Motor neuron (in vitro differentiated cells): ENCODE measurements at places on chromosomes 5 and 9. TPM values are rescaled to one million over a fixed set of nuclear protein-coding genes. Genes with fewer than 3 reads are reported as not detected.

Gene MARCHF11
- total RNA-seq: 2.5 and 3.9 TPM in 2 replicates

Gene ZNF462
- 62.0 and 69.8 TPM in 2 replicates for total RNA-seq

Gene FAM114A2
- 17.4 and 20.0 TPM in 2 replicates for total RNA-seq

Gene PFN3
- total RNA-seq: not detected in 2 replicates

Gene PCDHGB7
- total RNA-seq: 4.7 and 4.9 TPM in 2 replicates

DNA sequence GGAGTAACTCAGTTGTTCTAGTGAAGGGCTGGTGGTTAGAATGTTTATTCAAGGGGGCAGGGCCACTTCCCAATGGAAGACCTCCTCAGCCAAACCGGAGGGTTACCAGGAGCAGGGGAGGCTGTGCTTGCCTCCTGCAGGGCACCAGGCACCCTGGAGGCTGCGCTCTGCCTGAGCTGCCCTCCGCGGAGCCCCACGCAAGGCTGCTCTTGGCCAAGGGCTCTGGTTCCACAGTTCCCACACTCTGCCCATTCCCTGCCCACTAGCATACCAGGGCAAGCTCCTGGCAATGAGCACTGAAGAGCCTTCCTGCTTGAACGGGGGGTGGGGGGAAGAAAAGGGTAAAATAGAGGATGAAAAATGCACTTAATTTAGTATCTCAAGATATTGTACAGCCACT is 35.5 kb upstream of the PTCH1 start:
- no peak for ATAC-seq

- no peak for ATAC-seq
Measured at GRCh38 chr5:82367930-82368329, 89.8 kb upstream of the RPS23 start.

- ATAC-seq: no peak
Measured at GRCh38 chr5:139659695-139660101, 11.5 kb downstream of the CXXC5 start.

- ATAC-seq: no peak
Measured at GRCh38 chr5:126597156-126597555, 2.1 kb upstream of the ALDH7A1 start.

DNA sequence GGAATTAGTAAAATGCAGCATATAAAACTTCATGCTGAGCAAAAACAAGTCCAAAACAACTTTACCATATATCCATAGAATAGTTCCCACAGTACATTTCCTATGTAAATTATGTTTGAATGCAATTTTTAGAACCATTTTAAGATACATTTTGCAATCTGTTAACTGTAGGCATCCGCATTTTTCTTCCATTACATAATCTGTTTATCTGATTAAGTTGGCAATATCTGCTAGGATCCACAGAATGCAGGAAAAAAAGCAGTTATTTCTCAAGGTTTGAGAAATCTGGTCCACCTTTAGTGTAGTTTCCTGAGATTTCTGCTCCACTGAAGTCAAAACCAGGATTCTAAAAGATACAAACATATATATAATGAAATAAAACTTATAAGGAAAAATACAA is 6.2 kb downstream of the NUDCD2 start:
- ATAC-seq: no peak

- no peak for ATAC-seq
Measured at GRCh38 chr5:179310439-179311090, 34.7 kb downstream of the ADAMTS2 start.
